NCI-H1417 (cell line): ENCODE measurements at places on chromosomes 4 and X.

- DNase-seq: no peak
Measured at GRCh38 chr4:97577004-97577403, 566.3 kb downstream of the STPG2 start.

DNA sequence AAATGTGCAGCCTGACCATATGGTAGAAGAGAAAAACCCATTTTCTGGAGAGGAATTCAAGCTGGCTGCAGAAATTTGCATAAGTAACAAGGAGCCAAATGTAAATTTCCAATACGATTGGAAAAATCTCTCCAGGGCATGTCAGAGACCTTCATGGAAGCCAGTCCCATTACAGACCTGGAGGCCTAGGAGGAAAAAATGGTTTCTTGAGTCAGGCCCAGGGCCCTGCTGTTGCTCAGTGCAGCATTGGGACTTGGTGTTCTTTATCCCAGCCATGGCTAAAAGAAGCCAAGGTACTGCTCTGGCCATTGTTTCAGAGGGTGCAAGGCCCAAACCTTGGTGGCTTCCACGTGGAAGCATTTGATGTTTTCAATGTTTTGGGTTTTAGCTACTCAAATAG lies 70.6 kb downstream of the MAGEC2 start:
- DNase-seq: no peak

GRCh38 chr4:67550451-67550850 lies 5.1 kb upstream of the CENPC start:
- no peak for DNase-seq

GRCh38 chrX:123504047-123504446 lies 228.8 kb downstream of the THOC2 start:
- DNase-seq: no peak

DNA sequence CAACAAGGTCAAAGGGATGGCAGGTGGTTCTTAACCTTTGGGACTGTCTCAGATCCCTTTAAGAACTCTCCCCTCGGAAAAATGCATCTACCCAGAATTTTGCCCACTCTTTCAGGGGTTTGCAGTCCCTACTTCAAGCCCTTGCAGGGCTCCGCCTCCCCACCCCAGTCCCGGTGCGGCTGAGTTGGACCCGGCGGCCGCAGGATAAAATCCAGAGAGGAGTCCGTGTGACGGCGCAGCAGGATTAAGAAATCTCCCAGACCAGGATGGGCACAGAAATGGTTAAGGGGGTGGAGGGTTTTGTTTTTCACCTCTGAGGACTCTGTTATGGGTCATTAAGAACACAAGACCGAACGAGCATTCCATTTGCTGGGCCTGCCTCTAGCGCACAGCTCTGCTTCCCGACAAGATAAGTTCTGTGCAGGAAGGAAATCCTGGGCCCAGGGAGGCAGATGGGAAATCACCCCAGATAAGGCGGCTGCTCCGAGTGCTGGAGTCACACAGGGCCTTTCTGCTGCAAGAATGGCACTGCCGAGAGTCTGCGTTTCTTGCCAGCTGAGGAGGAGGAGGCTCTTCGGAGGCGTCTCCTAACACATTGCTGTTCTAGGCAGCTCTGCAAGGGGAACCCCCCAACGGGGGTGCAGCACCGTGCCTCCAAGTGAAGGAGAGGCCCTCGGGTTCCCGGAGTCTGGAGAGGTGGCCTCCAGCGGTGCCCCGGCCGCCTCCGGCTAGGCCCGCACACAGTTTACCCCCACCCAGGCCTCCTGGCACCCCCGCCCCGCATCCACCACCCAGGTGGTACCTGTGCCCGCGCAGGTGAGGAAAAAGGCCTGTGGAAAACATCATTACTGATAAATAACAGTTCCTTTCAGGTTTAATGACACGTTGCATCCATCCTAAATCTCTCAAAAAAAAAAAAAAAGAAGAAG lies 277.6 kb downstream of the BCOR start:
- peak; percentile 53 for DNase-seq

DNA sequence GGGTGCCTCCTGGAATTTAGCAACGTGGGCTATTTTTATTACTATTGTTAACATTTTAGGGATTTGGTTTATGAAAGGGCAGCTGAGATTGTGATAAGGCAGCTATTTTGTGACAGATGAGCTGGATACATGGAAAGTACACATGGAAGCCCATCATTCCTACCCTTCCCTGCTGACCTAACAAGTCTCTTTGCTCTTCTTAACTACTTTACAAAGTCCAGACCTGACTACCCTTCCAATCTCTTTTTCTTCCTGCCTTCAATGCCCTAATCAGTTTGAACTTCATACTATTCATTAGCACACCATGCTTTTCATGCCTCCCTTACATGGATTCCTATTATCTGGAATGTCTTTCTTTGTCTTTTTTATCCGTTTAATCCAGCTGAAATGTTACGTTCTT lies 9.4 kb upstream of the AFP start:
- no peak for DNase-seq

GRCh38 chr4:48785302-48785701 lies 5.2 kb upstream of the FRYL start:
- DNase-seq: no peak

DNA sequence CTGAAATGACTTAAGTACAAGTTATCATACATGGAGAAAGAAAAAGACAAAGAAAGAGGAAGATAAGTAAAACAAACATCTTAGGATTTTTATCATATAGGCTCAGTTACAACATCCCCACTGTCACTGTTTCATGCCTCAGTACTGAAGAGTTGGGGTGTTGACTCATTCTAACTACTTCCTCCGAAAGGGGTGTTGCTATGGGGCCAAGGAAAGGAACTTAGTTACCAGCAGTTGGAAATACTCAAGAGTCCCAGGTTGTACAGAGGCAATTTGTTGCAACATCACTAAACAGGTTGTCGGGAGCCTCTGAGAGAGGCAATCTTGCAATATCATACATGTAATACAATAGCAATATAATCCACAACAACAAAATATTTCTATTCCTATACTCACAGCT lies 1264.7 kb downstream of the PCDH7 start:
- no peak for DNase-seq

DNA sequence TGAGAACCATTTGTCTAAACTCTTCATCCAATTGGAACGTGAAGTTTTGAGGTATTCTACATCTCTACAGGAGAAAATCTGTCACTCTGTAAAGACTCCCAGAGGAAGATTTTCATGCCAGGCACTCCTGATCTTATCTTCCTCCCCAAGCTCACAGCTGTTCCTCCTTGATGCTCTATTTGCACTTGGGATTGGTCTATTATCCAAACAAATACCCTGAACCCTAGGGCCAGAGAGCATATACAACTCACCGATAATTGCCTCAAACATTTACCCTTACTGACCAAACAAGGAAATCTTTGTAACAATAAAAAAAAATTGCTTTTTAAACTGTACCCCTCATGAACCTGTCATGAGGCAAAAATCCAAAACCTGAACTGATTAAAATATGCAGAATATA lies 372.7 kb downstream of the SH2D1A start:
- DNase-seq: no peak

- DNase-seq: peak; percentile 56
Measured at GRCh38 chr4:176563591-176563990, 229.1 kb downstream of the VEGFC start.

DNA sequence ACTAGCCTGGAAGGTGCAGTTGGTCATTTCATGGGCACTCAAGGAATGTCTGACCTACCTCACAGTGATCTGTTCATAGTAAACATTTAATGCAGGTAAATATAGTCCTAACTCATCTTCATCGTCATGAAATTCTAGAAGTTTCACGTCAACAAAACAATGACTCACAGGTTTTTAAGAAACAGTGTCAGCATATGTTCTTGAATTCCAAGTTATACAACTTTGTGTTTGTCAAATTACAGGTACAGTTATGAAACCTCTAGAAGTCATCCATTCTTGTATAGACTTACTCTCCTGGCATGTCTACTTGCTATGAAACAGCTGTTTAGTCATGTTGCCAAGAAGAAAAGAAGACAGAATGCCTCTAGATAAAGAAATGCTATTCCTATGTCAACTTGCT lies 46.6 kb downstream of the AFM start:
- no peak for DNase-seq

DNA sequence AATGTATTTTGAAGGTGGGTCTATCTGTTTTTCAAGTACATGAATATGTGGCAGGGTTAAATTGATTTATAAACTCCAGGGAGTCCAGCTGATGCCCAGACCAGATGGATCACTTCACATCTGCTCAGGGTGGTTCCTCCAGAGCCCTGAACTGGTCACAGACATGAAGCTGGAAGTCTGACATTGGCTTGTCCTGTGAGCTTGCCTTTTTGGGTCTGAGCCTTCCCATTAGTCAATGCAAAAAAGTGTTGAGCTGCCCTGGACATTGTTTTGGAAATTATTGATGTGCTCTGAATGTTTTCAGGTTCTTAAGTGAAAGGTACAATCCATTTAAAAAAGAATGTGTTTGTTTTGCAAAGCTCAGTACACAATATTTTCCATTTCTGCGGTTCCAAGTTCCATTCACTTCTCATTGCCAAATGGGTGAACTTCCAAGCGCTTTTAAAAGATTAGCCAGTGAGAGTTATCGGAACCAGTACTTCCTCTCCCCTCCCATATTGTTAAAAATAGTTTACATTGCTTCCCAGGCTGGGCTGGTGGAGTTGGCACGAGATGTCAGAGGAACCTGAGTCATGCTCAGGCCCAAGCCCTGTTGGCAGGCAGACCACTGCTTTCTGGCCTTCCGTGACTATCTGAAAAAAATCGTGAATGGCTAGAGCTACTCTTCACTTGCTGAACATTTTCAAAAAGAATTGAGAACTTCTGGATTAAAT lies 52.1 kb downstream of the PDGFRA start:
- no peak for DNase-seq

- no peak for DNase-seq
Measured at GRCh38 chr4:140754918-140755773, 1.0 kb downstream of the TBC1D9 start.

- DNase-seq: no peak
Measured at GRCh38 chr4:15194520-15194919, 192.2 kb downstream of the CPEB2 start.

DNA sequence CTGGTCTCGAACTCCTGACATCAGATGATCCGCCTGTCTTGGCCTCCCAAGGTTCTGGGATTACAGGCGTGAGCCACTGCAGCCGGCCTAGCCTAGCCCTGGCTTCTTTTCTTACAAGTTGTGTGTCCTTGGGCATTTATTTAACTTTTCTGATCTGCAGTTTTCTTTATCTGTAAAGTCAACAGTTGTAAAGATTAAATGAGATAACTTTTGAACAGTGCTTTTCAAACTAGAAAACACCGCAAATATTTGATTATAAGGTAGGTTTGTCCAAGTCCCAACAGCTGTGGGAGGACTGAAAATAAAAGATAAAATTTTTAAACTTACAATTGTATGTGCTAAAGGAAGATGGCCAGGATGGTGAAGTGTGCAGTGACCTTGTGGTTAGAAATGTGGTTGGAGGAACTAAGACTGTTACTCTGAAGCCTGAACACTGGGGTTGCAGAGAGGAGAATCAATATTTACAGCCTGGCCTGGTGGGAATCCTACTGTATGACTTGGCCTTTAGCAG lies 44.8 kb downstream of the GSX2 start:
- no peak for DNase-seq

DNA sequence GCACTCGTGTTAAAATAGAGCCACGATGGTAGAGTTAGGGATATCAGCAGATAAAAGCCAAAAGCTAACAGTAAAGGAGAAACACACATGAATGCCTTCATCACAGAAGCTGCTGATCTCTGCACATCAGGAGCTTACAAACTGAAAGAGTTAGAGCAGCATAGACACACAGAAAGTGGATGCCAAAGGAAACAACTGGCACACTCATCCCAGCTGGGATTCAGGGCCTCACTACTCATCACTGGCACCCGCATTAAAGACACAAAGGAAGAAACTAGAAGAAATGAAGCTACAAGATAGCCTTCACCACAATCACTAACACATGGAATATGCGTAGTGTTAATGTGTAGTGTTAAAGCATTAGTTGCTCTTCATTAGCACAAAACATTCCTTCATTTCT lies 156.4 kb upstream of the TBL1X start:
- no peak for DNase-seq

DNA sequence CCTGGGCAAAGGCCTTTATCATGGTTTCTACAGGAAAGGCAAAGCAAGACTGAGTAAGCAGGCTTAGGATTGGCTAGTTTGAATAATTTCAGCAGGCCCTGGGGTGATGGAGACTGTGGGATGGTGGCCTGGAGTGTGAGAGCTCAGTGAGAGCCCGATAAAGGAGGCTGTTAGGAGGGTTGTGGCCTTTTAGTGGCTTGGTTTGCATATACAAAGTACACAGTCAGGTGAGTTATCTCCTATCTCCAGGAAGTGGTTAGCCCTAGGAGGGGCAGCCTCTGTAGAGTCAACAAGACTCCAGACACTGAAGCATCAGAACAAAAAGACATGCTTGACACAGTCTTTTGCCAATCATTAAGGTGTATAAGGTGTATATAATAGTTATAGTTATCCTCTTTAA lies 157.2 kb downstream of the CFAP299 start:
- peak; percentile 10 for DNase-seq

DNA sequence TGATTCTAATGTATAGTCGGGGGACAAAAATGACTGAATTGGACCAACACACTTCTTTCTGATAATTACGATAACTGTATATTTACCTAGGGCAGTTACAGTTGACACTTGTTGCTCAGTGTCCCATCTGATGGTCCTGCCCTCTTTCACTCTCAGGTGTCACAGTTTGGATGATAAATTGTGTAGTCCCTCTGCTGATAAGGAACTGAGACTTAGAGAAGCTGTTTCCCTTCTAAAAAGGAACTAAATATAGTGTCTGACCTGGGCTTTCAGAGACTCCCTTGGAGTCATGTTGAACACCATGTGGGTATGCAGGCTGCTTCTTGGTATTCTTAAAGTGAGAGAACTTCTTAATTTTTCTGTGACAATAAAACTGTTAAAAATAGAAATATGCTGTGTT lies 23.7 kb upstream of the PNPLA4 start:
- DNase-seq: no peak
